Activated CD8-positive, alpha-beta memory T cell treated with anti-CD3 and anti-CD28 coated beads for 48 hours (primary cell): ENCODE measurements at places on chromosomes 4 and X.

- DNase-seq = no peak
Observed at GRCh38 chr4:11912886-11913285, 484.2 kb upstream of the HS3ST1 start.

GRCh38 chr4:74297539-74297938 is 10.7 kb upstream of the EPGN start:
- DNase-seq = no peak

GRCh38 chr4:28117084-28117682 is 1256.5 kb downstream of the STIM2 start:
- no peak for DNase-seq

DNA sequence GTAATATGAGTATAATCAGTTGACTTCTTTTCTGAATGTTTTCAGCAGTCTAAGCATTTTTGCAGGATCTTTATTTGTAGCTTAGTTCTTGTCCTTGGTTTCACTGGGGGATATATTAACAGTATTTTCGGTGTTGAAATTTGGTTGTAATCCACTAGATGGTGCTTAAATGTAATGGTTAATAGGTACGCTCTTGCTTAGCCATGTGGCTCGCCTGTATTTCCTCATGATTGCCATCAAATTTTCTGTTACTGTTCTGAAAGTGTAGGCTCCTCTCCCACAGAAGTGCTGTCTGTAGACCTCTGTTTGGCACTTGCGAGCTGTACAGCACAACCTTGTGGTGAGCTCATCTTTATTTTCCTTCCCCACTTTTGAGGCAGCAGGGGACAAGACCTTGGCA is 3.9 kb upstream of the FAAH2 start:
- no peak for DNase-seq

DNA sequence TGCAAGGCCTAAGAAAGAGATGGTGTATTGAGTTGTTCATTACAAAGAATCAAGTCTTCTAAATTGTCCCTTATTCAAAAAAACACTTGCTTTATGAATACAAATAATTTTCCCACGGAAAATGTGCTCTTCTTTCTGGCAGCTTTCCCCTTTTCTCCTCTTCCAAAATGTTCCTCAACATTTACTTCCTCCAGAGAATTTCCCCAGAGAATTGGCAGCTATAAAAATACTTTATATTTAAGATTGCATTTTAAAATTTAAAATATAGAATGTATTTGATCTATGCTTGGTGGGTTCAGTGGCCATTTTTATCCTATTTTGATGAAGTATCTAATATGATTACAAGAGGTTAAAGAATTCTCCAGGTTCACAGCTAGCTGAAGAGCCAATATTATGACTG is 521.0 kb downstream of the IQCM start:
- no peak for DNase-seq

DNA sequence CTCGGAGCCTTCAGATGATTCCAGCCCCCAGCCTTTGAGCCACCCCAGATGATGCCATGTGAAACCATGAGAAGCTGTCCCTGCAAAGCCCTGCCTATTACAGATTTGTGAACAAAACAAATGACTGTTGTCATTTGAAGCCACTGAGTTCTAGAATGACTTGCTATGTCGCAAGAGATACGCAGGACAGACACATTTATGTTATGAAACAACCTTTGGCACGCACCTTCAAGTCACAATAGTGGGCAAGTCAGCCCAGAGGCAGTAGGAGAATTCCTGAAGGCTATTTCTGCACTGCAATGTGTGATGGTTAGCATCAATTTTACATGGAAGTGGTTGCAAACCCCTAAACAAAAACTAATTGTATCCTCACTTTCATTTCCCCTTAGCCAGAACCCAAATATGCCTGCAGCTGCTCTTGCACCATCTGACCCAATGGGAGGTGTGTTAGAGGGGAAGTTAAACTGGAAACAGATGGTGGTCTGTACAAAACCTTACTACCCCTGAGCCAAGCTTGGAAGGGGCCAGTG is 174.4 kb upstream of the ATP6AP2 start:
- no peak for DNase-seq

DNA sequence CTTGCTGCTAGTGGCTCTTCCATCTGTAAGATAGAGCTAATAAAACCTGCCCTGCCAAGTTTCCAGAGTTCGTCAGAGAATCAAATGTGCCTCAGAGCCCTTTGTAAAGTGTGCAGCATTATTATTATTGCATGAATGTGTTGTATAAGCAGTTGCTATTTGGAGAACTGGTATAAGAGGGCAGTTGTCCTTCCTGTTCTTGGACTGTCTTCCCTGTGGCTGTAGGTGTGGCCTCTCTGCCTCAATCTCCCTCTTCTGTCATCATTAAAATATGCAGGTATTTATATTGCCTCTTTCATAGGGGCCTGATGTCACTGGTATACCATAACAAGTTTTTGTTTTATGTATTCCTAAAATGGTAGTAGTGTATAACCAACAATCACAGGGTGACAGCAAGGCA is 3.8 kb downstream of the MTM1 start:
- no peak for DNase-seq
